RKO (cell line): ENCODE measurements at places on chromosomes 5 and 9.

- DNase-seq: no peak
These were observed 13.4 kb upstream of the TCOF1 start for GRCh38 chr5:150343994-150344631.

- DNase-seq: no peak
These were observed 46.7 kb downstream of the INSYN2B start for GRCh38 chr5:169933616-169934015.

- peak; percentile 70 for DNase-seq
These were observed 861 bp downstream of the ZFYVE16 start for GRCh38 chr5:80408484-80409366.

GRCh38 chr5:124131466-124131865 is 615.0 kb downstream of the ZNF608 start:
- no peak for DNase-seq

DNA sequence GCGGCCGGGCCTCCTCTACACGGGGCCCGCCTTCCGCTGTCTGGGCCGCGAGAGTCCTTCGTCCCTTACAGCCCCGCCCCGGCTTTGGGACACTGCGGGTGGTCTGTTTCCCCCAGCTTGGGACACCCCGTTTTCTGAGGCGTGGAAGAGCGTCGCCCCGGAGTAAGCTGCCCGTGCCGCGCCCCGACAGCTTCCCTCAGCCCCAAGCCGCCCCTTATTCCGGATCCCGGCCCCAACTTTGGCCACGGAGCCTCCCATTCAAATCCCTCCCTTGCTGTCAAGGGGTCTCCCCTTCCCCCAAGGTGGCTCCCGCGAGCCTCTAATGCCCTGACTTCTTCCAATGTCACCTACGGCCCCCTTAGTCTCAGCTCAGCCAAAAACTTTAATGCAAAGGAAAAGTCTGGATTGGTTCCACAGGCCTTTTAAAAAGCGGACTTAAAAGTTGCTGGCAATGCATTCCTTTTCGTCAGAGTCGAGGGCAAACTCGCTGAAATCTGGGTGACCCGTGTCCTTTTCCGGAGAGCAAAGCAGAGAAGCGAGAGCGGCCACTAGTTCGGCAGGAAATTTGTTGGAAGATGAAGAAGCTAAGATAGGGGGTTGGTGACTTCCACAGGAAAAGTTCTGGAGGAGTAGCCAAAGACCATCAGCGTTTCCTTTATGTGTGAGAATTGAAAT is 19.8 kb downstream of the EXOSC2 start:
- DNase-seq: peak; percentile 82

DNA sequence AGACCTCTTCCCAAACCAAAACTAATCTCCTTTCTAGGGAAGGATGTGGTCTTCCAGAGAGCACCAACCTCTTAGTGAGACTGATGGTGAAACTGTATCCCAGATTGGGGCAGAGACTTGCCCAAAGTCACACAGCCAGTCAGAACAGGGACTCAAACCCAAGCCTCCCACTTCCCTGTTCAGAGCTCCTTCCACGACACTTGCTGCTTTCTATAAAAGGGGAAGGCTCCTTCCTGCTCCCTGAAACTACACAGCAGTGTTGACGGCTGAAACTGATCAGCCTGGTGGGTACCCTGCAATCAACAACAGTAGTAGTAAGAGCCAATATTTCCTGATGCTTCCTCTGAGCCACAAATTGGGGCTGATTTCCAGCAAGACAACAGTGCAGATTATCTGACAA is 1.5 kb downstream of the TOR2A start:
- DNase-seq: no peak

DNA sequence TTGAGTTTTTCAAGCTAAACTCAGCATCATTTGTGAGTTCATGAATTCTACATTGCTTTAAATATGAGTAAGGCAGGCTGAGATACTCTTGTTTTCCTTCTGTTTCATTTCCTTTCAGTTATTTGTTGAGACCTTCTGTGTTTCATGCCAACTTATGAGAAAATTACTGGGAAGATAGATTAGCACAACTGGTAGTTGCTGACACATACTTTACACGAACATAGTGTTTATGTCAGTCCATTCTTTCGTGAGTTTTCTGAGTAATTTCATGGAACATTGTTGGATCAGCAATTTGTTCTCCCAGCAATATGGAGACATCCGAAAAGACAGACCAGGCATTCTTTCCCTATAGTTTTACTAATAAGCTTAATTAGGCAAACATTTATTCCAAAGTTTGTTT is 102.0 kb upstream of the SMC5 start:
- DNase-seq: no peak

GRCh38 chr9:90956026-90956810 is 154.6 kb downstream of the SYK start:
- DNase-seq: no peak

- no peak for DNase-seq
These were observed 67.7 kb downstream of the HMHB1 start for GRCh38 chr5:143879646-143880045.

GRCh38 chr5:114390431-114390830 is 28.6 kb downstream of the KCNN2 start:
- no peak for DNase-seq

DNA sequence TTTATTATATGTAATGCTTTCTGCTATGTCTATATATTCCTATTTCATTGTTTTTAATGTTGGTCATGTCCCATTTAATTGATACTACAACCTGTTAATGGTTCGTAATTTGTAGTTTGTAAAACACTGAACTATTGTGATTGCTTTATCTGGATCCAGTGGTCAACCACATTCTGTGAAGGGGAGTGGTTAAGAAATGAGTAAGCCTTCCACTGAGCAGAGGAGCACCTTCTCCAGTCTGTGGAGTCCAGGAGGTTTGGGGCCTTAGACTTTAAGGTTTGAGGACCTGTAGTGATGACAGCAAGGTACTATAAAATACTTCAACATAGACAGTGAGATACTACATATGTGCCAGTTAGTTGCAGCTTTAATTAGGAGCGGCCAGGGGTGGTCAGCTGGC is 67.7 kb upstream of the RAD23B start:
- no peak for DNase-seq

DNA sequence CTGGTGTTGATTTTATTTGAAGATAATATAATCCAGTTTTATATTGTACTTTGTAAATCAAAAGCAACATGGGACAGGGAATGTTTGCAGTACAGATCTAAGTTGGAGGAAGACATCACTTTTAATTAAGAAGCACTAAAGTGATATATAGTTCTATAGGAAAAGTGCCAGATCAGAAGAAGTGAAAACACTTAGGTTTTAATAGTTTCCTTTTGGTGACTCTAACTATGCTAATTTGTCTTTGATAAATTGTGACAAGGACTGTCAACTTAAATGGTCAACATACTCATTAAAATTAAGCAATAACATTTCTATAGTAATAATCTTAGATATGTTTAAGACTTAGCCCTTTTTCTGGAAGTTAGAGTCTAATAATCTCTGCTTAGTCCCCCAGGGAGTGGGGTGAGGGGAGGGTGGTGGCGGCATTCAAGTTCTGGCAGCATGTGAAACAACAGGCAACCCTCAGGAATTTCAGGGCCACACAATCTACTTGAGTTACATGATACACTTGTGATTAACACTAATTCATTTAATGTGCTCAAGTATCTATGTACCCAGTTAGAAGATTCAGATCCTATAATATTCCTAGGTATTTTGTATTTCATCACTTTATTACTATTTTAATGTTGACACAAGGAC is 1026.5 kb downstream of the NR2F1-AS1 start:
- no peak for DNase-seq

- DNase-seq: no peak
These were observed 45.7 kb upstream of the KCNN2 start for GRCh38 chr5:114316167-114316566.

GRCh38 chr9:7180247-7180646 is 422.5 kb downstream of the KDM4C start:
- no peak for DNase-seq

GRCh38 chr5:122773619-122774018 is 1.3 kb upstream of the SNX2 start:
- DNase-seq: no peak

DNA sequence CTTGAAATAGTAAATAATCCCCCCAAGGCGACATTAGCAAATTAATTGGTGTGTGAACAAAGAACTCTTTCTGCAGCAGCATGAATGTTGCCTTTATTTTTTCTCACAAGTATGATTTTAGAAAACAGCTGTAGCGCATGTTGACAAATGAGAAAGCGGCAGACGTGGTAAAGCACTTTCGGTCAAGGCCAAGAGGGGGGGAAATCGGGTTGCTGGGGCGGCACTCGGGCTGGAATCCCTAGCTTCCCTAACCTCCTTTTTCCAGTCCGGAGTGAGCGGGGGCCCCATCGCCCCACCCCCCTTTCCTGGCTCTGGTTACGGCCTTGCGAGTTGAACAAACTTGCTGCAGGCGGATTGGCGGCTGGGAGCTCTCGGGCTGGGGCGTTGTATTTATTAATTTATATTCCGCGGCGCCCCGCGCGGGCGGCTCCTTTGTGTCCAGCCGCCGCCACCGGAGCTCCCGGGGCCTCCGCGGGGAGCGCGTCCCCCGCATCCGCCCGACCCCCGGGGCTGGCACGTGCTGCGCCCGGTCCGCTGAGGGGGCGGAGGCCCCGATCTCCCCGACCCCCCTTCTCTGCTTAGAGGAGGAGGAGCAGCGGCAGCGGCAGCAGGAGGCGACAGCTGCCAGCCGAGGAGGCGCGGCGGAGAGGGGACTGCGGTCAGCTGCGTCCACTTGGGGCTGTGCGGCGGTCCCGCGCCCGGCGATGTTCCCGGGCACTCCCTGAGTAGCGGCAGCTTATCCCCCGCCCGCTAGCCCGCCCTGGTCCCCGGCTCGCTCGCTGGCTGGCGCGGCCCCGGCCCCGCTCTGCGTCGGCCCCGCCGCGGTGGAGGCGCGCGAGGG is at the start of gene RHOBTB3:
Gene RHOBTB3 (plus strand): TSS at position 607 of the 841 bp plus-strand sequence. CDS start 347 bp downstream, outside the sequence.
- peak; percentile 60 for DNase-seq

DNA sequence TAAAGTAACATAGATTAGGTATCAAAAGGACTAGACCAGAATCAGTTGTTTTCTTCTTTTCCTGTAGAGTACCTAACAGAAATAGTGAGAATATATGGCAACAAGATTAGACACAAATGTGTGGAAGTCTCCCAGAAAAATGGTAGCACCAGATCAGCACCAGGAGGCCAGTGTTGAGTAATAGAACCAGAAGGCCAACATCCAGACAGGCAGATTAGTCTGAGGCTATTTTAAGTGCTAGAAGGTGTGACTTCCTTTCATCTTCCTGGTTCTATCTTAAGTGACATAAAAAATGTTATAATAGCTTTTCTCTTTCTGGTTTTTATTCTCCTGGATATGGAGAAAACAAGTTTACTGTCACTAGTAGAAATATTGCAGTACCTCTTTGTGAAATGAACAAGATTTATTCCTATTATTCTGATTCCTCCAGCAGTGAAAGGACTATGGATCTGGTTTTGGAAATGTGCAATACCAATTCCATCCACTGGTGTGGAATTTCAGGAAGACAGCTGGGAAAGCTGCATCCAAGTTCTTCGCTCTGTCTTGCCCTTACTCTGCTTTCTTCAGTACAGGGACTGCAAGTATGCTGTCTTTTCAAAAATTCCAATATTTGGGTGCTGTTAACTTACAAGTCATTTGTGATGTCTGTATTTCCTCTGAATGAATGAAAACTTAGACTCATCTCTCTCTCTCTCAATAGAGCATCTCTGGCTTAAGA is 39.1 kb downstream of the SHLD3 start:
- DNase-seq: peak; percentile 49

GRCh38 chr5:178271726-178272479 is 39.3 kb upstream of the PHYKPL start:
- no peak for DNase-seq

DNA sequence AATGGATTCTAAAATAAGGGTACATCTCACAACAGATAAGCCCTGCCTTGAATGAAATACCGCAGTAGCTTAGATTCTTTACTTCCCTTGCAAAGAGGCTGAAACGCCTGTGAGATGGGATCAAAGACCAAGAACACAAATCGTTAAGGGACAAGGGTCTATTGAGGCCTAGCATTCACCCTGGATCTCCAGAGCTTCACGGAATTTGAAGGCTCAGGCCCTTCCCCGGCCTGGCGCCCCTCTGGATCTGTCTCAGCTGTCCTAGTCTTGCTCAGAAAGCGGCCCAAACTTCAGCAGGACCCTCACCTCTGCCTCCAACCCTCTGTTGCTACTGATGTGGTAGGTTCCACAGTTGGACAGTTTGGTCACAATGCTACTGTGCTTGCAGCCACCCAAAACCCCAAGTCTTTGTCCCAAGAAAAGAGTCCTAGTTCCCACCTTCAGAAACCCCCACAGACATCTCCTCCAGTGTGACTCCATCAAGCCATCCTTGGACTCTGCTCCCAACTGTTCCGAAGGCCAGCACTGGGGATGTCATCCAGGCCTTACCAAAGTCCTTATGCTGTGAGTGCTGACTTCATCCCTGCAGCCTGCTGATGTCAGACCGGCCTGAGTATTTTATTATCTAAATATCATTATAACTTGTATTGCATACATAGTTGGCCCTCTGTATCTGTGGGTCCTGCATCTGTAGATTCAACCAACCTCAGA is 9.4 kb downstream of the CORO2A start:
- no peak for DNase-seq

- no peak for DNase-seq
These were observed 114.3 kb upstream of the TSLP start for GRCh38 chr5:110956913-110957813.

- DNase-seq: no peak
These were observed 11.2 kb upstream of the HMHB1 start for GRCh38 chr5:143800715-143801114.

GRCh38 chr9:114953959-114954358 is 23.6 kb upstream of the TNFSF8 start:
- peak; percentile 71 for DNase-seq

DNA sequence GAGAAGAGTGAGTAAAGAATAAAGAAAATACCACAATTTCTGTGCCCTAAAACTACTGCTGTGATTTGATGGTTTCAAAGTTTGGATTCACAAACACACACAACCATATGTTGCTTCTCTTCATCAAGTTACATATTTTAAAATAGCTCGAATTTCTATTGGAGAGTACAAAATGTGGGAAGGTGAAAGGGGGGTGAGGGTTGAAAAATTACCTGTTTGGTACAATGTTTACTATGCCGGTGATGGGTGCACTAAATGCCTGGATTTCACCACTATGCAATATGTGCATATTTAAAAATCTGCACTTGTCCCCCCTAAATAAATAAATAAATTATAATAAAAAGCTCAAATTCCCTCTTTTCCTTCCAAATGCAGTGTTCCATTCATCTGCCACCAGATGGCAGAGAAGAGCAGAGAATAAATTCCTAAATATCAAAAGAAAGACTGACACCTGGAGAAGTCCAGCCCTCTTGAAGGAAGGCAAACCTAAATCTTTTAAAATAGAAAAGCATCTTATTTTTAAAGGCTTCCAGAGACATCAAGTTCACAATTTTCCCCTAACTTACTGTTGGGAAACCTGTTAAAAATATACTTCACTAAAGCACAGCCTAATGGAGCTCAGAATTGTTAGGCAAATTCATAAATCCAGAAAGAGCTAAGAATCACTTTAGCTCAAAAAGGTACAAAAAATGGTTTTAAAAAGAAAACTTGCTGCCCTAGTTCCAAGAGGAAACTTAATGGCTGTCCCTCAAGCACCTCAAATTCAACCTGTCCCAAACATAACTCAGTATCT is 24.8 kb upstream of the HNRNPA0 start:
- peak; percentile 57 for DNase-seq

DNA sequence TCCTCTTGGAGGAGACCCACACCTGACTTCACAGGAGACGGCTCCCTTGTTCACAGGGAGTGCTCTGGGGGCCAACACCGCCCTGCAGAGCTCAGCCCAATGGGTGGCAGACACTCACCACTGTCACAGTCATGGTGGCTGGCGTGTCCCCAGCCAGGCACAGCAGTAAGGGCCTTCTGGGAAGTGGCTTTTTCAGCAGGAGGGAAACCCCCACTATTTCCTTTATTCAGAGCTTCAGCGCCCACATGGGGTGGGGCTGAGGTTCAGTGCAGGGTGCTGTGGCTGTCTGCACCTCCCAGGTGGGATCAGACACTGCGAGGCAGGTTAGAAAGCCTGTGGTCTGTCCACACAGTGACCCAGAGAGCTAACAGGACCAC is 3.6 kb upstream of the SNAPC4 start:
- no peak for DNase-seq
